NCI-H526 (cell line): ENCODE measurements at places on chromosomes 5 and 9.

DNA sequence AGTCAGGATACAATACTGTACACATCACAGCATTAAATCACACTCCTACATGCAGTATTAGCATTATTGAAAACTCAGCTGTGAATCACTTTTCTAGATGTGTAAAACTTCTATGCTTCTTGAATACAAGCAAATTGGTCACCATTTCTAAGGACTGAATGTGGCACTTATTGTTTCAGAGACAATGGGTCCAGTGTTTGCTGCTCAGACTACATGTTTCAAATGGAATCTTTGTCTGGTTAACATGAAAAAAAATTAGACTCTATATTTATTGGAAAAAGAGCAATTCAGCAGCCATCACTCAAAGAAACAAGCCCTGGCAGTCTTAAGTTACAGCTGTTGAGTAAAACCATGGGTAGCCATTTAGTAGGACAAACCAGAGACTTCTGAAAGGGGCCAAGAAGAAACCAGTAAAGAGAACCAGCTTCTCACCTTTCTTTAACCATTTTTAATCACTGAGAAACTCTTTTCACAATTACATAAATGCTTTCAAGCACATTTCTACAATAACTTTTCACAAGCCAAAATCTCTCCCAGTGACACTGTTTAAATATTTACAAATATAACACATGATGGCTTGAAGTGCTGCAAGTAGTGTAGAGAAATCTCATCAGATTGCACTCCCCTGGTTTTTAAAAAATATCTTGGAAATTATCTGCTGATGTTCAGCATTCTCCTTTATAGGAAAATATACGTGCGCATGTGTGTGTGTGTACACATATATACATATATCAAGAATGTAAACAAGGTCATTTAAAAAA, 35.2 kb downstream of the OR2K2 start:
- DNase-seq = no peak

DNA sequence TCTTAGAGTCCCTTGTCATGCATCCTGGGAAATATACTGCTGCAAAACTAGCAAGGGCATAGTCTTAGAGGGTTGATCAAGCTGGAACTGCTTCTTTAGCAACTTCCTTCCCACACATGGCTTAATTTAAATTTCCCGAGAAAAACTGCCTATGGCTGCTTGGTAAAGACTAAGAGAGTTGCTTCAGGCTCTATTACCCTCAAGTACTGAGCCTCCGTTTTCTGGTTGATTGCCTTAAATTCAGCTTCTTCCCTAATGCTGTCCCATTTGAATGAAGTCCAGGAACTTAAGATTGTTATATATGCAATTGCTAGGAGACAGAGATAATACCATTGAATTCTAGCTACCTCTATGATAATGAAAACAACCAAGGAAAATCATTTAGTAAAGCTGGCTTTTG, 385.7 kb upstream of the CYLC2 start:
- no peak for DNase-seq

- DNase-seq = no peak
These were observed 173.5 kb downstream of the SLC12A2 start for GRCh38 chr5:128257076-128257475.

GRCh38 chr5:154610321-154611154, 132.5 kb upstream of the HAND1 start:
- peak; percentile 59 for DNase-seq

- no peak for DNase-seq
These were observed 151.4 kb downstream of the TLE1 start for GRCh38 chr9:81537964-81538363.

GRCh38 chr5:66807743-66808142, 211.6 kb downstream of the MAST4 start:
- peak; percentile 50 for DNase-seq

DNA sequence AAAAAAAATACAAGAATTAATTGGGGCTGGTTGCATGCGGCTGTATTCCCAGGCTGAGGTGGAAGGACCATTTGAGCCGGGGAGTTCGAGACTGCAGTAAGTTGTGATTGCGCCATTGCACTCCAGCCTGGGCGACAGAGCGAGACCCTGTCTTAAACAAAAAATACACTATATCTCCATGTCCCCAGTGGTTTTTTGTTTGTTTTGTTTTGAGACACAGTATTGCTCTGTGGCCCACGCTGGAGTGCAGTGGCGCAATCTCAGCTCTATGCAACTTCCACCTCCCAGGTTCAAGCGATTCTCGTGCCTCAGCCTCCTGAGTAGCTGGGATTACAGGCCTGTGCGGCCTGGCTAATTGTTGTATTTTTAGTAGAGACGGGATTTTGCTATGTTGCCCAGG, 1.2 kb downstream of the COQ4 start:
- DNase-seq = no peak

DNA sequence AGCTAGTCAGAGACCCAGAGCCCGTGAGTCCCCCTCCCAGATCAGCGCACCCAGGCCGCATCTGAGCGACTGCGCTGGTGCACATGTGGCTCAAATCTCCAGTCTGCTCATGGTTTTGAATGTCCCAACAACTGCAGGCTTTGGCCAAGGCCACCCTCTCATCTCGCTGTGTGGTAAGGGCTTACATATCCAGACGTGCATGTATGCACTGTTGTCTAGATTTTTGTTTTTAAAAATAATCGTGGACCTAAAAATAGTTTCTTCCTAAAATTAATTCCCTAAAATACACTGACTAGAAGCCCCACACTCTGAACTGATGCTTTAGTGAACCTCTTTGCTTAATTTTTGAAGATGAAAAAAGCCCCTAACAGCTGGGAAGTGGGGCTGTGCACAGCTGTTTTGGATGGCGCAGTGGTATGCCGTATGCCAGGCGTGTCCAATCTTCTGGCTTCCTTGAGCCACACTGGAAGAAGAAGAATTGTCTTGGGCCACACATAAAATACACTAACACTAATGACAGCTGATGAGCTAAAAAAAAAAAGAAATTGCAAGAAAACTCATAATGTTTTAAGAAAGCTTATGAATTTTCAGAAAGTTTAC, 143.0 kb upstream of the LHFPL2 start:
- no peak for DNase-seq

- no peak for DNase-seq
These were observed 17.8 kb downstream of the C9orf85 start for GRCh38 chr9:71929223-71929622.

DNA sequence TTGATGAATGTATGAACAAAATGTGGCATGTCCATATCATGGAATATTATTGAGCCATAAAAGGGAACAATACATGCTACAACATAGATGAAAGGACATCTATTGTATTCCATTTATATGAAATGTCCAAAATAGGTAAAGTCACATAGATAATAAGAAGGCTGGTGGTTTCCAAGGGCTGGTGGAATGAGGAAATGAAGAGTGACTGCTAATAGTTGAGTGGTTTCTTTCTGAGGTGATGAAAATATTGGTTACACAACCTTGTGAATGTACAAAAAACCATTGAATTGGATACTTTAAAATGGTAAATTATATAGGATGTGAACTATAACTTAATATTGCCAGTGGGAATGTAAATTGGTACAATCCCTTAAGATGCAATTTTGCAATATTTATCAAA, 5.2 kb downstream of the ARSB start:
- no peak for DNase-seq

- peak; percentile 69 for DNase-seq
These were observed 707 bp downstream of the PIP5K1B start for GRCh38 chr9:68705531-68706362.

DNA sequence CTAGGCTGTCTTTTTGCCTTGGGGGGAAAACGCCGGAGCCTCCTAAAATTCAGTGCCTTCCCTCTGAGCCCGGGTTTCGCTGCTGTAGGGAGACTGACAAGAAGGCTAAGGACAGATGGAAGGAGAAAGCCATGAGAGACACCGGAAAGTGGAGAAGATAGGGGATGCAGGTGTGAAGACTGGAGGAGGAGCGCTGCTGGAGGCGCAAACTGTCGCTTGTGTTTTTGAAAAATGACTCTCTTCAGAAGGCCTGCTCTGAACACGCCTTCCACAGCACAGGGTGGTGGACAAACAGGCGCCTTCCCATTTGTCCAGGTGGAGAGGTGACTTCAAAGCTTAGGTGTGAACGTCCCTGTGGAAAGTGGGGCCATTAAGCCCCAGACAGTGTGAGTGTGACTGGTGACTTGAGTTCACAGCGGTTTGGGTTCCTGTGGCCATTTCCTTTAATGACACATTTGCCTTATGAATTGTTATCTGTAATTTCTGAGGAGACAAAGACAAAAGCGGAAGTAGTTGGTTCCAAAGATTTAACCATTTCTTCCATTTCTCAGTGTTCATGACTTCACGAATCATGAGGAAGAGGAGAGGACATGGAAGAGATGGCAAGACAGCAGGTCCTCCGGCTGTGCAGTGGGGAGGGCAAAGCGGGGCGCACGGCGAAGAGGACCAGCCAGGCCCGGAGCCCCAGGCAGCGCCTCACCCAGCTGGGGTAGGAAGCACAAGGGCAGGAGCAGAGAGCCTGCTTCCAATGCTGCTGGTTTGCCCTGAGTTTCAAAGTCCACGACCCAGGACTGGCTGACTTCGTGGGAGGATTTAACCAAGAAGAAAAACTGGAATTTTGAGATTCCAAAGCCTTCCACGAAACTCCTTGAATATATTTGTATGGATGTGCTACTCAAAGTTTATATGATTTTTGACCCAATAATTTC, 27.8 kb upstream of the SEMA4D start:
- no peak for DNase-seq

- no peak for DNase-seq
These were observed 111.8 kb downstream of the NIPBL start for GRCh38 chr5:36988396-36988795.

- no peak for DNase-seq
These were observed 1085.4 kb upstream of the CDH6 start for GRCh38 chr5:30108051-30108450.
